ENCODE measurements at places on chromosomes 5 and 9.

GRCh38 chr5:23042226-23042625 lies 189.1 kb upstream of the CDH12 start:
- DNase-seq = no peak

DNA sequence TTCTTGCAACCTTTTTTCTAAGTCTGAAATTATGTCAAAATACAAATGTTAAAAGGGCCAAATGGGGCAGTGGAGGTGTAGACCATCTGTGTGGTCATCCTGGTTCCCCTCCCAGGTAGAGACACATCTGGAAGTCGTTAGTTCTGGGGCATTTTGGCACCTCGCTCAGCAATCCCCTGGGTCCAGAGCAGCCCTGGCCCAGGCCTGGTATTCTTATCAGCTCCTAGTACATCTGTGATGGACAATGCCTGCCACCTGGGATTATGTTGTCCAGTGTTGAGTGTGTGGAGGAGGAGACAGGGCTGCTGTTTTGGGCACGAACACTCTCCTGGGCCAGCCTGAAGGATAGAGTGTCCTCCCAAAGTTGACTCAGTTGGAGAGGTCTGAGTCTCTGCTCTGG lies 74.8 kb downstream of the GADD45G start:
- no peak for DNase-seq

- no peak for DNase-seq
Observed at GRCh38 chr9:71764891-71765290, 3.4 kb downstream of the CEMIP2 start.

DNA sequence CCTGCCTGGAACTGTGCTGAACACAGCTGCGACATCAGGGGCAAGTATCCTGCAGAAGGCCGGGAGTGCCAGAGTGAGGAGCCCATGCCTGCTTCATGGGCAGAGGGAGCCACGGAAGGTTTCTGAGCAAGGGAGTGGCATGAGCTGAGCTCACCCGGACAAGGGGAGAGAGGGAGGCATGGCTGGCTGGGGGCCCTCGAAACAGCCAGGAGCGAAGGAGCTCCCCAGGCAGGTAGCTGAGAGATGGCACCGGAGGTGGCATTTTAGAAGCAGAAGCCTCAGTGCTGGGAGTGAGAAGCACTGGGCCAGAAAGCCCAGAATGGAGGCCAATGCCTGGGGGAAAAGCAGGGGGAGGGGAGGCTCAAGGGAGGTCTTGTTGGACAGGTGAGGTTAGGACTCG lies 56.9 kb upstream of the SARDH start:
- DNase-seq = no peak

DNA sequence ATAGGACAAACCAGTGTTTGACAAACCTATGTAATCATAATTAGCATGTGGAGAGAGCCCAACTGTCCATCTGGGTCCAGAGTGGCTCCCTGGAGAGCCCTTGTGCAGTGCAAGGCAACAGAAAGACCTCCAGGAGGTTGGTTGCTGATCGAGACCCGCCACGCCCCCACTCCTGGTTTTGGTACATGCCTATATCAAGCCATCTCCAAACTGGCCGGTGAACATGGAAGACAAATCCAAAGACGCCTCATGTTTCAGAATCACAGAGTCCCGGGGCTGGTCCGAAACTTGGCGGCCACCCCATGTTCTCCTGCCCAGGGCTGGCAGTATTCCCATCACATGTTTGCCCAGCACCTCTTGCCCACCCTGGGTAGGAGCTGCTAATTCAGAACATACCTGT lies 140.2 kb downstream of the PAX5 start:
- no peak for DNase-seq

GRCh38 chr5:85143138-85143537 lies 758.5 kb upstream of the EDIL3 start:
- DNase-seq = no peak

- peak; percentile 56 for DNase-seq
Observed at GRCh38 chr5:102582696-102583095, 83.9 kb upstream of the SLCO6A1 start.

All from GM03348 (cell line).